Stimulated activated CD8-positive, alpha-beta memory T cell treated with anti-CD3 and anti-CD28 coated beads, Interleukin-4, amount 100 ng/mL, for 1 hour (primary cell): ENCODE measurements at places on chromosomes 12 and 14.

- no peak for DNase-seq
Observed at GRCh38 chr14:68506021-68506644, 286.7 kb downstream of the ZFP36L1 start.

DNA sequence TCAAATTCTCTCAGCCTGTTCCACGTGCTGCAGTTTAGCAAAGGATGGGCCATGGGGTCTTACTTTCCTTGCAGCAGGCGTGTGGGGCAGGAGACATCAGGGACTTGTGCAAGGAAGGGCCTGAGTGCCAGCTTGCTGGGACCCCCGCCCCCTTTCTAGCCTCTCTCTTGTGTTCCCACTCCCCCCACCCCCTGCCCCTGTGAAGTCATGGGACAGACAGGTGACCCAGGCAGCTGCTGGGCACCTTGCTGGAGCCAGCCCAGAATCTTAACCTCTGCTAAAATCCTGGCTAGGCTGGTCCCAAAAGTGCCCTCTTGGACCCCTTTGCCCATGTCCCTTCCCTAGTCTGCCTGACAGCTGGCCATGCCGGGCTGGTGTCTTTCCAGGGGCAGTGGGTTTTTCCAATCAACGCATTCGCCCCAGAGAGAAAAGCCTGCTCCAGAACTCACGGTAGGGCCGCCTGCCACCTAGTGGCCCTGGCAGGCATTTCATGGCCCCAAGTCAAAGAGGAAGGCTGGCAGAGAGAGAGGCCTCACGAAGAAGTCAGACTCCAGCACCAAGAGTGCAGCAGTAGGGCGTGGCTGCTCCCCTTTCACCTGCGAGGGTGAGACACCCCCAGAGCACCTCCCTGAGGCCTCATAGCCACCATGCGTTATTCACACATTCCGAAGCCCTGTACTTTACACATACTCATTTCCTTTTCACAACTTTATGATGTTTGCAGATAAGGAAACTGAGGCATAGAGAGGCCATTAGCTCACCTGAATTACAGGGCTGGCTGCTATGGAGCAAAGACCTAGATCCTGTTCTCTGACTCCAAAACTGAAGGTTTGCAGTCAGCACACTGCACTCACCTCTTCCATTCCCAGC lies 67.4 kb downstream of the LGMN start:
- peak; percentile 54 for DNase-seq

GRCh38 chr14:103347091-103347815 lies 13.2 kb downstream of the EIF5 start:
- no peak for DNase-seq

DNA sequence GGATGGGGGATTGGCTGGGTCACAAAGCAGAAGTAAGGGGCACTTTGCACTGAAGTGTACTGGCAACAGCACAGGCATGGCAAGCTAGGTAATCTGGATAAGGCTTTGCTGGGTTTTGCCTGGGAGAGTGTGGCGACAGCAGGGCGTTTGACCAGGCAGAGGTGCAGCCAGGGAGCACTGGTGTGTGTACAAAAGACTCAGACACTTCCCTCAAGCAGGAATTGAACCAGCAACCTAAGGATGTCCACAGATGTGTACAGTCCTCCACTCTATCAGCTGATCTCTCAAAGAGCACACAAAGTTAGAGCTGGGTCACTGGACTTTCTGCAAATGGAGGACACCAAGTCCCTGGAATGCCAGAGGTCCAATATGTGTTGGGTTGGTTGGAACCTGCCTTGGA lies 15.4 kb upstream of the RNASE4 start:
- DNase-seq, result no peak

GRCh38 chr12:124841558-124841945 lies 22.1 kb downstream of the SCARB1 start:
- no peak for DNase-seq

DNA sequence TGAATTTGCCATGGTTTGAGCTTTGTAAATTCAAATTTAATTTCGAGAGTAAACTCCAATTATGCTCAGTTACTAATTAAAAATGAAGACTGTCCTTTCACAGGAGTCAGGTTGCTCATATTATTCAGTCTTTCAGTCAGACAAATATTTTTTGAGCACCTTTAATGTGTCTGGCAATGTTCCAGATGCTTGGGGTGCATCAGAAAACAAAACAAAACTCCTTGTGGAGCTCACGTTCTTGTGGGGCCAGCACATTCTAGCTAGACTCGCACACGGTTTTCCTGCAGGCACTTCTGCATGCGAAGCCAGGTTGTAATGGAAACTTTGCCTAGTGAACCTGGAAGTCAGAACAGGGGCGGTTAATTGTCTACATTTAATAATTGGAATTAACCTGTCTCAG lies 64.0 kb upstream of the ATF1 start:
- no peak for DNase-seq

DNA sequence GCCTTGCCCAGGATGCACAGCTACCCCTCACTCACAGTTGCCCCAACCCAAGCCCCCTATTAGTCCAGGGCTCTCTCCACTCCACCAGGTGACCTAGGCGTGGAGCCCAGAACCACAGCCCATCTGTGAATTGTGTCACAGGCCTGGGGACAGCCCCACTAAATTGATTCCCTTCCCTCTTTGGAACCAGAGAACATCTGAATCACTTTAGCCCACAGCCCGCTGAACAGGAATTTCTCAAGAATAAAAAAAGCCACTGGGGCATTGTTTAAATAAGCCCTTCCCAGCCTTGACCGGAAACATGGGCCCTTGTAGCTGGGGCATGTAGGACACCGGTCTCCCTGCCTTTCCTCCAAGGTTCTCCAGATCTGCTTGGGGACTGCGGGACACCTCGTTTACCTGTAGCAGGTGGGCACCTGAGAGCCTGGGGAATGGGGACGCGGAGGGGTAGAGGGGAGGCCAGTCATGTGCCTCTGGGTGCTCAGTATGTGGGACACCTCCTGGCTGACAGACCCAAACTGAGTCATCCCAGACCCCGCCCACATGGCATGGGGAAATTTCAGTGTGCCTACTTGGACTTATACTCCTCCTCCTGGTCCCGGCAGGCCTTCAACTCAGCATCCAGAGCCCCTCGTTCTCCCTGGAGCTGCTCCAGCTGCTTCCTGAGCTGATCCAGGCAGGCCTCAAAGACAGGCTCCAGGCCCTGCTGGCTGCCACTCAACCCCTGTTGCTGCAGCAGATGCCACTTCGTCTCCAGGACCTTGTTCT lies 1.3 kb downstream of the KRT78 start:
- DNase-seq, result no peak

- no peak for DNase-seq
Observed at GRCh38 chr12:69529021-69529420, 56.2 kb upstream of the CCT2 start.

- DNase-seq, result no peak
Observed at GRCh38 chr14:92589213-92589852, 75.8 kb downstream of the RIN3 start.

GRCh38 chr14:83467811-83468210 lies 1934.2 kb upstream of the SEL1L start:
- DNase-seq, result no peak

DNA sequence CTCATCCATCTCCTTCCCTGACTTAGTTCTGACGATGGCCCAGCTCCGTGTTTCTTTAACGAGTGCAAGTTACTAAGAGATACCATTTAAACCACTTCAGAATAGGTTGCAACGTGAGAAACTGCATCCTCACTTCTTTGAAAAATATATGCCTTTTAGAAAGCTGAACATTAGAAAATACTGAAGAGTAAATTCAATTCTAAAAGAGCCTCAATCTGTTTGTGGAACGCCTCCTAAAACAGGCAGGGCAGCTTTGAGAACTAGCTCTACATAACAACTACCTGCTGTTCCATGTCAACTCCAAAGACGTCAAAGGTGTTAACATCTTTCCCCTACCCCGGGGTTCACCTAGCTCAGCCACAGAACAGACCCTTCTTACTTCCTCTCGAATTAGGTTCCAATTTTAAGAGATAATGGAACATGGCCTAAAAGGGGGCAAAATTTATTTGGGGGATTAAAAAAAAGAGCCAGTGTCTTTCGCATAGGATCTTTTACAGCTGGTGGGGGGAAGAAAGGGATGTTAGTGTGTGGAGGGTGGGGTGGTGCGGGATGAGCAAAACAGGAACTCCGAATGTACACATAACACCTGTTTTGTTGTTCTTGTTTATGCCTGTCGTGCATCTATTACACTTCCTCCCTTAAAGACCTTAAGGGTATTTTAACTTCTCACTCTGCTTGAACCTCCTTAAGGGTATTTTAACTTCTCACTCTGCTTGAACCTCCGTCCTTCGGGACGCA lies 3.3 kb downstream of the BHLHE41 start:
- DNase-seq, result no peak

DNA sequence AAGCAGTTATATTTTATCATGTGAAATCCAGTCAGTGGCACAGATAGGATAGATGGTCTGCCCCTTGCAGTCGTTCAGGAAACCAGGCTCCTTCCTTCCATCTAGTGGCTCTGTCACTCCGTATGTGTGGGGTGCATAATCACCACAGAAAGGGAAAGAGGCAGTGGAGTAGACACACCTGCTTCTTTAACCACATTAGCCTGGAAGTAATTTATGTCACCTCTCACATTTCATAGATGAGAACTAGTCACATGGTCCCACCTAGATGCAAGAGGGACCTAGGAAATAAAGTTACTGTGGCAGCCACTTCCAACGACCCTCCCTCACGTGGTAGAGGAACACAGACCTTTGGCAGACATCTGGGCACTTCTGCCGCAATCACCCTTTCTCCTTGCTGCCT lies 14.2 kb upstream of the RNU6-8 start:
- DNase-seq, result no peak

GRCh38 chr12:47894068-47894467 lies 10.7 kb downstream of the VDR start:
- DNase-seq, result no peak

DNA sequence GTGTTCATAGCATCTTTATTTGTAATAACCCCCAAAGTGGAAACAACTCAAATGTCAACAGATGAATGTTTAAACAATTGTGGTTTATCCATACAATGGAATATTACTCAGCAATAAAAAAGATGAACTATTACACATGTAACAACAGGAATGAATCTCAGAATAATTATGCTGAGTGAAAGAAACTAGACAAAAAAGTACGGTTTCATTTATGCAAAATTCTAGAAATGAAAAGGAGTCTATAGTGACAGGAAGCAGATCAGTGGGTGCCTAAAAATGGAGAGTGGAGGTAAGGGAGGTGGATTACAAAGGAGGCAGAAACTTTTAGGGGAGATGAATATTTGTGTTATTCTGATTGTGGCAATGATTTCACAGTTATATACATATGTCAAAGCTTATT lies 4.8 kb downstream of the PRKCH start:
- no peak for DNase-seq

DNA sequence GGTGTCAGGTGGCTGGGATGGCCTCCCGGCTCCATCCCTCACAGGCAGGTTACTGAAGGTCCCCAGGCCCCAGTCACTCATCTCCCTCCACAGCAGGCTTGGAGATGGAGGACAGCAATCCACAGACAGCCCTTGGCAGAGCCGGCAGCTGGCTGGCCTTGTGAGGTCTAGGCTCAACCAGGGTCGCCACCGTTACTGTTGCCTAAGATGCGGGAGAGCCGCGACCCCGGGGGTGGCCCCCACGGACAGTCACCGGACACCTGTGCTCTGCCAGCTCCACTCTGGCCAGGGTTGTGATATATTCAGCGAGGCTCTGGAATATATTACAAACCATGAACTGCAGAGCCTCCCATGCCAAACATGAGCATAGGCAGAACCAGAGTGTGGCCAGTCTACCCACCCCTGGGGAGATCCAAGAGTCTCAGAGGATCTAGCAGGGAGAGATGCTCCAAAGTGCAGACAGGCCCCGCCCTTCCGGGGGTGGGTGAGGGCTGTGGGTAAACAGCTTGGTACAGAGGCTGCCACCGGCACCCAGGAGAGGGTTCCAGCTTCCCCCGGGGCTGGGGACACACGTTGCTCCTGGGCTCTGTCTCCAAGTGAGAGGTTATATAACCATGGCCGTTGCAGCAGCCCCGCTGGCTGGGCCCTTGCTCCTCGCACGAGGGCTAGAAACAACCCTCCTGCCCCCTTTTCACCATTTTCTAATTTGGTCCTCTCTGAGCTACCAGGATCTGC lies 55.9 kb upstream of the DIO3 start:
- DNase-seq, result no peak

GRCh38 chr14:90620568-90621077 lies 195.6 kb downstream of the TTC7B start:
- DNase-seq, result no peak
